ENCODE measurements at places on chromosomes 13 and 19. TPM values are rescaled to one million over a fixed set of nuclear protein-coding genes. Genes with fewer than 3 reads are reported as not detected.

Gene RTBDN
- total RNA-seq, result not detected

Gene ZNF93
- 2.1 TPM for total RNA-seq

Gene NLRP4
- not detected for total RNA-seq

Gene SBK2
- not detected for total RNA-seq

Gene IQCN
- 0.81 TPM for total RNA-seq

Gene RGL3
- 6.0 TPM for total RNA-seq

Gene GARRE1
- total RNA-seq, result 12.2 TPM

Gene GSK3A
- 19.3 TPM for total RNA-seq

Measured in cardiac atrium fibroblast (primary cell).